Fibroblast of pulmonary artery (primary cell): ENCODE measurements at places on chromosomes 16 and 17.

GRCh38 chr17:48037036-48037837 is at the start of gene COPZ2:
COPZ2 (minus strand) TSS chr17:48037797; CDS start chr17:48037777, 20 bp downstream.
- DNase-seq, result peak; percentile 49

DNA sequence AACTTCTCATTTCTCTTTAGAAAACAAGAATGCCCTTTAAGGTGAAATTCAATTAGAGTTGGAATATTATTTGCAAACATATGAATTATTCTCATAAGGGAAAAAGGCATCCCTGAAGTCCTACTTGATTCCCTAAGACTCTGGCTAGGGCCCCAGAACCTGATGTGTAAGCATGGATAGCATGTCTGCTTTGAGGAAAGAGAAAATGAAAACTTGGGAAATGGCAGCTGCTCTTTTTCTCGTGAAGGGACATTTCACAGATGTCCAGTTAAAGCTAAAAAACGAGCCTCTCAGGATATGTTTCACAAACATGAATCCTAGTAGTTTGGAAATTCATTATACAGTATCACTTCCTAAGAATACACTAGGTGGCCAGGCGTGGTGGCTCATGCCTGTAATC is 112.3 kb upstream of the CLEC3A start:
- no peak for DNase-seq

GRCh38 chr16:5678371-5678770 is 580.8 kb upstream of the EEF2KMT start:
- no peak for DNase-seq

DNA sequence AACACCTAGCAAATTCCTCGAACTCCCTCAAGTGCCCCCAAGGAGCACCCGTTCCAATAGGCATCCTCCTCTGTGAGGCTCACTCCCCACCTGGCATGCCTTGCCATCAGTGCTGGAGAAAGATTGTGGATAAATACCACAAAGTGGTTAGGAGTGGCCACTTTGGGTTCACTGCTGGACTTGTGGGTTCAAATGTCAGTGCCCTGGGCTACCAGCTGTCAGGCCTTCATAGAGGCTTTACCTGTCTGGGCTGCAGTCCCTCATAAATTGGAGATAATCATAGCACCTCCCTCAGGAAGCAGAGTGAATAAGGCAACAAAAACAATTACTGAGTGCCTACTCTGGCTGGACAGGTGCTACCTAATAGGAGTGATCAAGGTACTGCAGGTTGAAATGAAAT is 1.5 kb upstream of the SYT17 start:
- DNase-seq, result no peak

DNA sequence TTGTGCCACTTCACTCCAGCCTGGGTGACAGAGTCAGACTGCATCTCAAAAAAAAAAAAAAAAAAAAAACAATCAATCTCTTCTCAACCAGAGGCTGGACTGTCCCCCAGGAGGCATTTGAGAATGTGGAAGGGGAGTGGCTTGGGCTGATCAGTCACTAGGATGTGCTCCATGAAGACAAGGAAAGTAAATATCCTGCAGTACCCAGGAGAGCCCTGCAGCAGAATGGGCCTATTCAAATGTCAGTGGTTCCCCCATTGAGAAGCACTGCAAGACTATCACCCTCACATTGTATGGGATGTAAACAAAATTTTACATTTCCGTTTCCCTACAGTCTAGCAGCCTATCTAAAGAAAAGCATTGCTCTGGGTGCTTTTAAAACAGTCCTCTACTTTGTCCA is 70.3 kb downstream of the DNAH9 start:
- no peak for DNase-seq

GRCh38 chr17:56913000-56913311 is 893 bp downstream of the TRIM25 start:
- no peak for DNase-seq

DNA sequence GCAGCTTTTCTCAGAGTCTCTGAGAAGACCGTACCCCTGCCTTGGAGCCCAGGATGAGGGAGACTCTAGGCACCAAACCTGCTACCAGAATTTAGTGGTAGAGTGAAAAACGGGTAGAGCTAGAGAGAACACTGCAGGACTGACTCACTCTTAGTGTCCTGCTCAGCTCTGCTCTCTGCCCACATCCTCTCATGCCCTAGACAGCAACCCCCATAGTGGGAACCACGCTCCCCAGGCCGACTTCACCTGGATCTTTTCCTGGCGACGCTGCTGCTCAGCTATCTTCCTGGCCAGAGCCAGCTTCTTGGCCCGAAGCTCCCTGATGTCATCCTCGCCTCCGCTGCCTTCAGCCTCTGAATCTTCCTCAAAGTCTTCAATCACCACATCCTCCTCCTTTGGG is 26.7 kb downstream of the HIC1 start:
- DNase-seq, result peak; percentile 45

DNA sequence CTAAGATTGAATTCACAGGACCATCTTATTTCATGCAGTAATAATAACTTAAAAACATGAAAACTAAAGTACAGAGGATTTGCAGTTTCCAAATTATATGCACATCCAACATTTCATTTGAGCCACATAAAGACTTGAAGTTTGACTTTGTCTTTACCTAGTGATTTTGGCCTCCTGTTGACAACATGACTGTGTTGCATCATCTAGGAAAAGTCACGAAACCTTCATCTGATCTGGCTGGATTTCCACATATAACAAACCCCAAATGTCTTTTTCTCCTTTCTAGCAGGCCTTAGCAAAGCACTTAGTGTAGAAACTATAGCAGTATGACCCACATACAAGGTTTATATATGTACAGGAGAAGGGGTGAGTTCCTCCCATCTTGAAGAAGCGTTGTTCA is 406.5 kb upstream of the CDH5 start:
- peak; percentile 29 for DNase-seq

DNA sequence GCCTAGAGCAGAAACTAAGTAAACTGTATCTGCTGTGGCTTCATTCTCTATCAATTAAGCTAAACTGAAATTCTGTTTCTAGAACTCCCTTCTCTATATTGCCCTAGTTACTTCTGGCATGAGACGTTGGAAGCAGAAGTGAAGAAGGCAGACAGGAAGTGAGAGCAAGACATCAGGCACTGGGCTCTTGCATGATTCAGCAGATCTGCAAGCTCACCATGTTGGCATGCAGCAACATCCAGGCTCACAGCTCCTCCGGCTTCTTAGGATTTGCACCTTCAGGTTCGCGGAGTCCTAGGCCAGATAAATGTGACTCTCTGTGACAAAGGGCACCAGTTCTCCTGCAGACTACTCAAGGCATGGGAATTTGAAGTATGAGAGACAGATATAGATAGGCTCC is 148.3 kb downstream of the CDH8 start:
- peak; percentile 61 for DNase-seq

DNA sequence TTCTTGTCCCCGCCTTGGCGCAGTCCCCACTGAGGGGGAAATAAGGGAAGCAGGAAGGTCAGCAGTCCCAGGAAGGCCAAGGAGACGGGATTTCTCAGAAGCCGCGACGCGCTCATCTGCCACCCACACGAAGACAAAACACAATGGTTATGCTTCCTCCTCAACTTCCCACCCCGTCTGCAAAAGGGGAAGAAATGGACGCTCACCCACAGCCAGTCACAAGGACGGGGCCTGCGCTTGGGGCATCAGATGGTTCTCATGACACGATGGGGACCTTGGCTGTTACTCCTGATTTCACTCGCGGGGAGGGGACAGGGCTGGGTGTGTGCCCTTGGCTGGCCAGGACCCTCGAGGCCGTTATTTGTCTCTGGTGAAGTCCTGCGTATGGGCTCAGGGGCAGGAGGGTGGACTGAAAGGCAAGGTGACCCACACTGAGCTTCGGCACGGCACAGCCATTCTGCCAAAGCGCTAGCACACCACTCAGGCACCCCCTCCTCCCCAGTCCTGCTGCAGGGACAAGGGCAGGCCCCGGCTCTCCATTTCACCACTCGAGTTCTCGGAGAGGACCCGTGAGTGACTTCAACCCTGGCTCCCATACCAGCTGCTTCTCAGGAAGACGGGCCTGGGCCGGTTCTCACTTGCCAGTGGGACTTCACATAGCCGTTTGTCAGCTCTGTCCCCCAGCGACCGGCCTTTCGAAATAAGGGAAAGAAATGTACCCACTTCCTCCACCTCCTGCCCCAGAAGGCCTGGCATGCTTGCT is 84.5 kb downstream of the ABR start:
- no peak for DNase-seq

- DNase-seq, result no peak
Measured at GRCh38 chr17:65235284-65235683, 98.1 kb downstream of the RGS9 start.

DNA sequence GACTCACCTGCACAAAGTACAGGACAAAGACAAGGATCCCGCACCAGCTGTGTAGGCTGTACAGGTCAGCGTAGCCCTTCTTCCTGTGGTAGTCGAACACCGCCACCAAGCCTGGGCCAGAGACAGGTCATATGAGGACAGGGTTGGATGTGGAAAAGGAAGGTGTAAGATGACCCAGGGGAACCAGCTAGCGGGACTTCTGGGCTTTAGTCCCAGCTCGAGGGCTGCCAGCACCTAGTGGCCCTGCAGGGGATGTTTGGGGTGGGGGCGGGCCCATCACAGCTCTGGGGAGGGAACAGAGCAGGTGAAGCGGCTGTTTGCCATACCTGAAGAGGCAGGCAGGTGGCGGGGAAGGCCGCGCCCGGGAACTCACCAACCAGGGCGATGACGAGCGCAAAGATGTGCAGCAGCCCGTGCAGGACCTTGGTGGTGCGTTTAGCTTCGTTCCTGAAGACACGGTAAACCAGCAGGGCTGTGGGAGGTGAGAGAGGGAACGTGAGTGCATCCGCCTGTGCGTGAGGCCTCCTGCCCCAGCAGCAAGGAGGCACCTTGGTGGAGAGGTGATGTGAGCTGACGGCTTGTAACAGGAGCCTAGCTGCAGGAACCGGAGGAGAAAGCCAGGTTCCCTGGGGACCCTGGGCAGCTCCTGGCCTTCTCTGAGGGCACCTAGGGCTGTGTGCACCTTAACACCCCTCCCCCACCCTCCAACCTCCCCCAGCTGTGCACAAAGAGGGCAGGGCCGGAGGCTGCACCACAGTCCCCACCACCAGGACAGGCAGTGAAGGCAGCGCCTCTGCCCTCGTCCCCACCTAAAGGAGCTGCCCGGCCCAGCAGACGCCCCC is 10.2 kb downstream of the CYB561 start:
- DNase-seq, result no peak

GRCh38 chr17:41009301-41009760 is 403 bp upstream of the KRTAP3-1 start:
- DNase-seq, result no peak

DNA sequence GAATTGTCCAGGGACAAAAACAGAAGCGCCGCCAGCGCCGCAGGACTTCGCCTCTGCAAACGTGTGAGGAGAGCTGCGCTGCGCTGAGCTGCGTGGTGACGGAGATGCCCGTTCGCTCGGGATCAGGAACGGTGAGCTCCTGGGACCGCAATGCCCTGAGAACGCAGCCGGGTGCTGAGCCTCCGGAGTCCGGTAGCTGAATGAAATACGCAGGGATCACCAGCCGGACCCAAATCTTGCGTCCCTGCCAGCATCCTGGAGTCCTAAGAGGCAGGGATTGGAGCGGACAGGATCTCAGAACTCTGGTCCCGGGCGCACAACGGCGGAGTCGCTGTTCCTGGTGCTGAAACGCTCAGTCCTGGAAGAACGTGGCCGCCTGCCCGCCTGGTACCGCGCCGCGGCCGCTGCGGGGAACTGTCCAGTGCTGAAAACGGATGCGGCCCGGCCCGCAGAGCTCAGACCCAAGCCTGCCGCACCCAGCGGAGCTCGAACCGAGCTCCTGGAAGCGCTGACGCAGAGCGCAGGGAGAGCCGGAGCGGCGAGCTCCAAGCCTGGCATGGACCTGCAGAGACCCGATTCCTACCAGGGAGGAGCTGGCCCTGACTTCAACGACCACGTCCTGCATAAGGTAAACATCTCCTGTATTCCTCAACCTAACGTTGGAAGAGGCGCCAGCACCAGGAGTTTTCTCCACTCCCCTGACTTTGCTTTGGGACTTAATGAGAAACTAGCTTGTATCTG is 41.5 kb downstream of the CD300LF start:
- peak; percentile 87 for DNase-seq

GRCh38 chr16:78967948-78968347 is 632.6 kb downstream of the MAF start:
- no peak for DNase-seq

GRCh38 chr16:76577003-76577402 is 299.8 kb downstream of the CNTNAP4 start:
- DNase-seq, result no peak

GRCh38 chr16:2767891-2768290 is 9.2 kb downstream of the ELOB start:
- DNase-seq, result no peak

DNA sequence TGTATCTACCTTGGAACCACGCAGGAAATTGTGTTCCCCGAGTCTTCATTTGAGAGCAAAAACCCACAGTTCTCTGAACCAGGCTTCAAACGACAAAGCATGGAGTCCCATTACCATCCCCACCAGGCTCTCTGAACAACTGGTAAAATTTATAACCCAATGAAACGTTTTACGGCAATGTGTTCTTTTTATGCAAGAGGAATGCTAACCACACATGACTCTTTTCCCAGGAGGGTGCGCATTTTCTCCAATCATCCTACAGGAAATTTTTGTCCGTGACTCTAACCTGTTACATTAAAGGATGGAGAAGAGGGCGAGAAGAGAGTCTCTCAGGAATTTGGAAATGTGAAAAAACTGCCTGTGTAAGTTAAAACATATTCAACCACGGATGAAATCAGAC is 17.8 kb downstream of the STX8 start:
- no peak for DNase-seq

DNA sequence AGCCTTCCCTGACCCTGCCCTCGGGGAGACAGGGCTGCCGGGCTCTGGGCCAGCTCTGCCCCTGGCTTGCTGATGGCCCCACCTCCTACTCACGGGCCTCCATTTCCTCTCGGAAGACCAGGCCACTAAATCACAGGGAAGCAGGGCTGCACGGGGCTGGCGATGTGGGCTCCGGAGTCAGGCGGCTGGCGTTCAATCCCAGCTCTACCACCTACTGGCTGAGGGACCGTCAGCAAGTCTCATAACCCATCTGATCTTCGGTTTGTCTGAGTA is 113.4 kb downstream of the AMFR start:
- DNase-seq, result no peak
